Right lobe of liver (tissue), 6 donors: ENCODE measurements at places on chromosomes 2 and 18.

DNA sequence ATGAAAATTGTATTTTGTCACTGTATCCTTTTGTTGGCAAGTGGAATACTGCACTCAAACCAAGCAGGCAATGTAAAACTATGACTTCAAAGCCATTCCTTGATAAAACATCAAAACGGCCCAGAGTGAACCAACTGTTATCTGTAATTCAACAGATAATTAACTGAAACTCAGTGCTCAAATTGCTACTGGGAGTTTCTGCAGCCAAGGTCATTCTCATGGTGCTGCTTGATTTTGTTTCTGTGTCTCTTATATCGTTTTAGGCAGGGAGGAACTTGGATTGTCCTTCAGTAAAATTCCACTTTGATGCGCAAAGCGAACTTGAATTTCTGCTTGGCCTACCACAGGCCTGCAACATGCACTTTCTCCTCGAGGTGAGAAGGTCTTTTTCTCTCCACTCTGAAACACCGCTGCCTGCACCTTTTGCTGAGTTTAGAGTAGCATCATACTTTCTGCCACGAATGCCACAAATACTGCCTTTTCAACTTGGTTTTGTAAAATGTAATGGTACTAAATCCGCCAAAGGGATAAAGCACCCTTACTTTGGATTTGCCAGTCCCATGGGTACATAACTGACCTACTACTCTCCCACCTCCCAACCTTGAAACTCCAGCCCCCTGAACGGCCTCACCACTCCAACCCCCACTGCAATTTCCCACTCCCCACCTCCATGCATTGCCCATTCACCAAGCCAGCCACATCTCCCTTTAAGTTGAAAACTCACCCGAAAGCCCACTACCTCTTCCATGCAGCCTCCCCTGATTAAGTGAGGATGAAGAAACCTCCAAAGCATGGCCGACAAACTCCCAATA lies 204.7 kb downstream of the TGIF1 start:
- no peak for DNase-seq

GRCh38 chr2:28401948-28402550 lies 9.4 kb downstream of the FOSL2 start:
- no peak for DNase-seq

- no peak for DNase-seq
Observed at GRCh38 chr18:22504251-22505030, 86.7 kb upstream of the CTAGE1 start.

DNA sequence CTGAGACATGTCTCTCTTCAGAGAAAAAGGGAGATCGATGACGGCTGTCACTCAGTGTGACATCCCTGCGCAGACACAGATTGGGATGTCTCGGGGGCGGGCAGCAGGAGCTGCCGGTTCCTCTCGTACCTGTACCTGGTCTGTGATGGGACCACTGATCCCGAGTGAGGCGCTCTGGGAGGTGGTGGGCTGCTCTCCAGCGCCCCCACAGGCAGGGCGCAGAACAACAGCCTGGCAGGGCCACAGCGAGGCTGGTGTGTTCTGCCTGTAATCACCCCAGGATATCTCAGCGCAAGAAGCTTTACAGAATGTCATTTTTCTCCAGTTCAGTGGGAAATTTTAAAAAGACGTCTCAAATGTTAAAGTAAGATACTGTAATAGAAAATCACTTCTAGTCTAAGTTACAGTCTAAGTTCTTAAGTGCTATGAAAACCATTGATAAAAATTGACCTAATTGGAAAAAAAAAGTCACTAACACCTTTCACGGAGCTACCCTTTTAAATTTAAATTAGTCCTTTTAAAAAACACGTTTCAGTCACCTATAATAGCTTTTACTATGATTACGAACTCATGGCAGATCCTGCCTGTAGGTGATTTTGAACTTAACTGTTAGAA lies 189.8 kb downstream of the SNTG2 start:
- DNase-seq, result no peak

GRCh38 chr2:55150834-55151233 lies 81.3 kb downstream of the CLHC1 start:
- DNase-seq, result no peak
